ENCODE measurements at places on chromosomes 7 and 10.

DNA sequence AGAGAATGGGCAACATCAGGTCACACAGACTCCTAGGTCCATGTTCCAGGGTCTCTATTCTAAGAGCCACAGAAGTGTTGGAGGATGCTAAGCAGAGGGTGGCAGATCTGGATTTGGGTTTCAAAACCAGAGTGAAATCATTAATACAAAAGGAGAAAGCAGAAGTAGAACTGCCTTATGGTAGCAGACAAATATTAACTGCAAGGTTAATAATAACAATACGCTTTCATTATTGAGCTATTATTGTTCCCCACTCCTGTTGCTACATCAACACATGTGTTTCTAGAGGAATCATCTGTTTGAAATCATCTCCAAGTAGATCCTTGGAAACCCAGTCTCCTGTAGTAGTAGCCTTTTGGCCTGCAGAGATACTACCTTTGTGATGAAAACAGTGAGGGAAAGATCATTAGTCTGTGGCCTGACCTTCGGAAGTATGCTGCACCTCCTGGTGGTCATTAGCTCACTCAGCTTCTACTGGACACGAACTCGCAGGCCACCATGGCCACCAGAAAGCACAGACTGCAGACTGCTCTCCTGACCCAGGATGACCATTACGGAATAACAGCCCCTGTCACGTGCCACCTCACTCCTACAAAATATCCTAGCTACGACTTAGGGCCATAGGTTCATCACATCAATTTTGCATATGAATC lies 84.6 kb downstream of the XPNPEP1 start:
- DNase-seq: no peak

DNA sequence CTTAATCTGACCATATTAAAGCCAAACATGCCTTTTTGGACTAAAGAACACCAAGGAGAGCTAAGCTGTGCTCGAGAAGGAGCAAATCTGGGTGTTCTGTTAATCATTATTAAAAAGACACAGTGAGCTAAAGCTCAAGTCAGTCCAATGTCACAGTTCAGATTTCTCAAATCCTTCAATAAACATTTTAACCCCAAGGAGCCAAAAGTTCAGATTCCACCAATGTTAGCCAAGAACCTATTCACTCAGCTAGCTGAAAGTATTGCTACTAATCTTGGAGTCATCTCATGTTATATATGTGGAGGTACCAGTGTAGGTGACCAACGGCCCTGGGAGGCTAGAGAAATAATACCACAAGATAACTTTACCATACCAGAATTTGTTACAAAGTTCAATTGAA lies 14.5 kb upstream of the ZNF33B start:
- no peak for DNase-seq

- DNase-seq: no peak
Measured at GRCh38 chr10:79442171-79443040, 3.0 kb downstream of the ZCCHC24 start.

- DNase-seq: no peak
Measured at GRCh38 chr7:41029072-41029499, 673.8 kb downstream of the INHBA start.

DNA sequence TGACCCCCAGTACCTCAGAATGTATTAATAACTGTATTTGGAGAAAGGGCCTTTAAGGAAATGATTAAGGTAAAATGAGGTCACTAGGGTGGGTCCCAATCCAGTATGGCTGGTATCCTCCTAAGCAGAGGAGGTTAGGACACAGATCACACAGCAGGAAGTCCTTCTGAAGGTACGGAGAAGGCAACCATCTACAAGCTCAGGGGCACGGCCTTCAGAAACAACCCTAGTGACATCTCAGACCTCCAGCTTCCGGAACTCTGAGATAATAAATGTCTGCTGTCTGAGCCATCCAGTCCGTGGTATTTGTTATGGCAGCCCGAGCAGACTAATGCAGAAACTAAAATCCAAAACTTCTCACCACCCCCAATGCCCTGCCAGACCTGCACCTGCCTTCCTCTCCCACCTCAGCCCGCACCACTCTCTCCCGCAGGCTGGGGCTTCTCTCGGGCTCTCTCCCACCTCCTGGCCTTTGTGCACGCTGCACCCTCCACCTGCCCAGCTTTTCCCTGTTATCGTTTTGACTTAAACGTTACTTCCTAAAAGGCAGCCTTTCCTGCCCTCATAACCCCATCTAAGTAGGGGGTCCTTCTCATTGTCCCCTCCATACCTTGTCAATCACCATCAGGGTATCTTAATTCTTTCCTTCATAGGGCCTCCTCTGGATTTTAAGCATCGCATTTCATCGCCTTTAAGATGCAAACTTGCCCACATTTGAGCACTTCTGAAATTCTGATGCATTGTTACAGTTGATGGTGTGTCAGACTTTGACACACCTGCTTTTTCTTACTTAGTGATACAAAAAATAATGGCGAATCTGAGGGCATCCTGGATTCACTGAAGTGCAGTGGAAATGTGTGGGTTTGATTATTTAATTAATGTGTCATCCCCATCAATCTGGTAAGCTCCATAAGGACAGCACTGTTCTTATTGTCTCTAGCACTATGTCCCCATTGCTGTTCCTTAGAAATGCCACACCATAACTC lies 32.2 kb upstream of the AQP1 start:
- no peak for DNase-seq

GRCh38 chr7:84191842-84192241 lies 2.7 kb downstream of the SEMA3A start:
- no peak for DNase-seq
